ENCODE measurements at places on chromosomes 5 and 9.
A peak's percentile ranks its signal among the peaks of the same experiment; 100 is the strongest.

GRCh38 chr5:97022898-97023297 is 87.0 kb downstream of the LNPEP start:
- no peak for DNase-seq

DNA sequence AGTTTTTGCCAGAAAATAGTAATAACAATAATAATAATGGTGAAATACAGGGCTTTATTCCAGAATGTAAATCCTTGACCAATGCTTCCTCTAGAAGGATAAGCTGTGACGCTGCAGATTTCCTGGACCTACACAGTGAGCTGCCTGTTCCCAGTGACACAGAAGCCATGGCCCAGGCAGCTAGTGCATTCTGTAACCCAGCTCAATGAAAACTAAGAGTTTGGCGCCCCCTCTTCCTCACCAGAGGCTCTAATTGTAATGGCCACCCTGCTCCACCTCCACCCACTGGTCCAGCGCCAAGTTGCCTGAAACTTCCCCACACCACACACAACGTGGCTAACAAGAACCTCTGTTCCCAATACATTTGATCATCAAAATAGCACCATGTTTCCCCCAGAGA is 248.1 kb downstream of the CETN3 start:
- peak; percentile 67 for DNase-seq

DNA sequence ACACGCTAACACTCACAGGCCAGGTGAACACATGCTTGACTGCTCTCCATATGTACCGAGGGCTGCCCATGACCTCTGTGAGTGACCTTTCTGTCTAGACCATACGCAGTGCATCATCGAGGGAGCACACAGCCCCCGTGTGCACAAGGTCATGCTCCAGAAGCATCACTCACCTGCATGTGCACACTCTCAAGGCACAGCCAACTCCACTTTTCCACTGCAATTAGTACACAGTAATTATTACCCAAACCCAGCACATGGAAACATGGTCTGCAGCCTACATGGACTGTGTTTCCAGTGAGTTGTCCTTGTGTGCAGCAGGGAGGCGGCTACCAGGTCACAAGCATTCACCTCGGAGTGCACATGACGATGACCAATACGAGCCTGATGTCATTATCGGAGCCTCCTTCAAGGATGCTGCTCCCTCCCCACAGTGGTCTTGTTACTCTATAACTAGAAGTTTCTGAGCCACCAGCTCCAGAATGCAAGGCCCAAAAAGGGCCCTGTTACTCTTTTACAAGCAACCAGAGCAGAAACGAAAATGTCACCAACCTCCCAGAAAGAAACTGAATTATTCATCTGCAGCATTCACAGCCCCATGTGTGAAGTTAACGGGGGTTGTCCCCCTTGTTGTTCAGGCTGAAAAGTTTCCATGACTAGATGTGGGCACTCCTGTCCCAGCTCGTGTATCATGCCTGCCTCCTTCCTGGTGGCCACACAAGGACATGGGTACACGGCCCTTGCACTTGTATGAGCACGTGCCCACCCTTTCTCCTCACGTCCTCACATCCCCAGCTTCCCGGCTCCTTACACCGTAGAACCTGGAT is 31.2 kb downstream of the SEMA4D start:
- DNase-seq, result no peak

- DNase-seq, result no peak
Measured at GRCh38 chr9:37625758-37626147, 25.0 kb upstream of the FRMPD1 start.

DNA sequence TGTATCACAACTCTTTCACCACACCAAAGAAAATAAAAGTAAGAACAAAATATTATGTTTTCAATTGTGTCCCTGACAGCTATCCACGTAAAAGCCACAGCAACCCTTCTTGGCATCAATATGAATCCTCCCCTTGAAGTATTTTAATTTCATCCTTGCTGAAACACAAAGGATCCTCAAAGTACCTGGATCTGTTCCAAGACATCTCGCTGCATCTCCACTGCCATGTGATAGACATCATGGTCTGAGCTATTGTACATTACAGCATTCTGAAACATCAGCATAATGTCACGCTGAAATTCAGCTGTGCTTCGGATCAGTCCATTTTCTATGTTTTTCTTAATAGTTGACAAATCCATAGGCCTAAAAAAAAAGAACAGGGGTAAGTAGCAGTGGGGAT is 17.7 kb downstream of the BRD8 start:
- no peak for DNase-seq

- DNase-seq, result peak; percentile 82
Measured at GRCh38 chr9:4375424-4376200, 75.7 kb upstream of the GLIS3 start.

- no peak for DNase-seq
Measured at GRCh38 chr5:14326035-14326903, 183.1 kb downstream of the TRIO start.
